ENCODE measurements at places on chromosomes 11 and 22.
A peak's percentile ranks its signal among the peaks of the same experiment; 100 is the strongest.

GRCh38 chr11:123103326-123103980 lies 41.5 kb upstream of the HSPA8 start:
- no peaks in the 10 kb centered on the region for H3K36me3 ChIP-seq
- no peak overlapping the region for H3K4me3 ChIP-seq
- H3K27me3 ChIP-seq = no peaks in the 10 kb centered on the region
- DNase-seq = no peak

DNA sequence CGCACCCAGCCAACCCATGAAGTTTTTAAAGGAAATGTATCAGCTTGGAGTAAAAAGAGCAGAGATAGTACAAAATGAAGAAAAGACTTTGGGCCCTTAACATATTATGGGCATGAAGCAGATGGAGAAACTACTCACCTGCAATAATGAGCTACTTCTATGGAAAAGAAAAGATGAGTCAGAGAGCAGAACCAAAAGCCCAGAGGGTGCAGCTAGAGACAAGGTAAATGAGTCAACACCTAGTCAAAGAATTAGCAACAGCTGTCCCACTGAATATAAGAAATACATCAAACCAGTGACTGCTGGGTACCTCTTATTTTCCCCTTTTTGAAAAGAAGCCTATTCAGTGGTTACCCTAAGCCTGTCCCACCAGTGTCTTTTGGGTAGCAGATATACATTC lies 61.8 kb downstream of the RPL27A start:
- no peaks in the 10 kb centered on the region for H3K36me3 ChIP-seq
- peaks cover 21% of the 10 kb centered on the region for H3K4me1 ChIP-seq
- DNase-seq = no peak
- no peaks in the 10 kb centered on the region for H3K27me3 ChIP-seq
- no peak overlapping the region for H3K4me3 ChIP-seq

DNA sequence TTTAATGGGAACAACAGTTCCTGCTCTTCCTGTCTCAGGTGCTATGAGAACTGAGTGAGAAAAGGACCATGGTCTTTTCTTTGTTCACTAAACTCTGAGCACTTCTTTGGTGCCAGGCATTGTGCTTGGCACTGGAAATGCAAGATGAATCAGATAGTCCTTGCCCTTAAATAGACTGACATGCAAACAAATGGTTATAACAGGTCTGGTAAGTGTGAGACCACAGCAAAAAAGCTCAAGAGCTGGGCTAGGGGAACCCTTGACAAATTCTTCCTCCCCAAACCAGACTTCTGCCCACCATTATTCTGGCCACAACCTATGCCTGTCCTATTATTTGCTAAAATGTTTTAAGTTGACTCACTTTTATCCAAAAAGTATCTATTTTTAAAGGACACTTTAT lies 5.1 kb downstream of the SLC43A3 start:
- no peaks in the 10 kb centered on the region for H3K36me3 ChIP-seq
- no peak overlapping the region for H3K4me3 ChIP-seq
- H3K27me3 ChIP-seq = no peaks in the 10 kb centered on the region
- peaks cover 46% of the 10 kb centered on the region for H3K4me1 ChIP-seq

- no peaks in the 10 kb centered on the region for H3K36me3 ChIP-seq
- no peaks in the 10 kb centered on the region for H3K27me3 ChIP-seq
- H3K4me3 ChIP-seq = no peak overlapping the region
- no peaks in the 10 kb centered on the region for H3K4me1 ChIP-seq
- no peak for DNase-seq
These were observed 55.3 kb downstream of the TRMU start for GRCh38 chr22:46390652-46391301.

DNA sequence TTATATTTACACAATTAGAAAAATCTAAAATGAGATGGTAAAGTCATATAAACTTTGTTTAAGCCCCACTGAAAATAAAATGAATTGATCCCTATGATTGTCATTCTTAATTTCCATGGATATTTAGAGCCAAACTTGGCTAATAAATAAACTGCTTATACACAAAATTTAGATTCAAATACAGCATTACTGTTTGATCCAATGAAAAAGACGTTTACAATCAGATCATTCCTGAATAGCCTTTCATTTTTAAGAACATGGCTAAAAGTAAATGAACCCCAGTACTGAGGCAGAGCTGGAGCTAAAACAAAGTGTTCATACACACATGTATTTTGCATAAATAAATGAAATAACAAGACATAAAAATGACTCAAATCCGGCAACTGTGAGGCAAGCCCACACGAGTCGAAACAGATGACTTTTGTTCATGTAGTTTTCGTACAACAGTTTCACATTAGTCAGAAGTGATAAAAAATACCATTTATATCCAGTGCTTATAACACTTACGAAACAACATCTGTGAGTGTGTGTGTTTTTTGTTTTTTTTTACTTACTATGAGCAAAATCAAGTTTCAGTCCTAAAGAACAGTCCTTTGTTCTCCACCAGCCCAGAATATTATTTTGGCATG lies 386.5 kb downstream of the SOX6 start:
- no peaks in the 10 kb centered on the region for H3K27me3 ChIP-seq
- H3K4me3 ChIP-seq = no peak overlapping the region
- no peaks in the 10 kb centered on the region for H3K36me3 ChIP-seq
- H3K4me1 ChIP-seq = peaks cover 25% of the 10 kb centered on the region
- H3K27ac ChIP-seq = peak overlapping the region; percentile 64
- no peak for DNase-seq

GRCh38 chr11:115657586-115657985 lies 153.4 kb upstream of the CADM1 start:
- H3K36me3 ChIP-seq = no peaks in the 10 kb centered on the region
- H3K4me3 ChIP-seq = no peak overlapping the region
- H3K27ac ChIP-seq = no peak overlapping the region
- peaks cover 29% of the 10 kb centered on the region for H3K4me1 ChIP-seq
- H3K27me3 ChIP-seq = no peaks in the 10 kb centered on the region

DNA sequence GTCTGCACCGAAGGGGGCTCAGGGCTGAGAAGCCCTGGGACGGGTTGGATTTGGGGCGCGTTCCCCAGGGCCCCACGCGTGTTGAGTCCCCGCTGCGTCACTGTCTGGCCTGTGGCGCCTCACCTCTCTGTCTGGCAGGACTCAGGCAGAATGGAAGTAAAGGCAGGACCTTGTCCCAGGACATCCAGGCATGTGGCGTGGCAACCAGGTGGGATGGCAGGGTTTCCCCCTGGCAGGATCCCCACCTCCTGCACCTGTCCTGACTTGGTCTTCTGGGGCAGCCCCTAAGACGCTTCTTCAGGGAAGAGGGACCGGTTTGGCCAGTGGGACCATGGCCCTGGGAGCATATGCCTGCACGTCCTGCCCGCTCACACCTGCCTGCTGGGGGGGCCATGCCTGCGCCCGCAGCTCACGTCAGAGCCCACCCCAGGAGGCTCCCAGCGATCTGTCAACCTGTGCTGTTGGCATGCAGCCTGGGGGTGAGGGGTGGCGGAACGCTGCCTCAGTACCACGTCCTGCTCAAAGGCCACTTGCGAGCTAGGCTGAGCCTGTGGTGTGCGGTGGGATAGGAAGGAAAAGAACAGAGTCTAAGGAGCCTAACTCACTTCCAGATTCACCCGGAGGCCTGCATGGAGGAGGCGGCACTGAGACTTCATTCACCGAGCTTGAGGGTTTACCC lies 72.7 kb downstream of the KCNQ1 start:
- no peaks in the 10 kb centered on the region for H3K4me1 ChIP-seq
- H3K27ac ChIP-seq = no peak overlapping the region
- no peak overlapping the region for H3K4me3 ChIP-seq
- no peaks in the 10 kb centered on the region for H3K36me3 ChIP-seq
- no peaks in the 10 kb centered on the region for H3K27me3 ChIP-seq
- DNase-seq = peak; percentile 72

DNA sequence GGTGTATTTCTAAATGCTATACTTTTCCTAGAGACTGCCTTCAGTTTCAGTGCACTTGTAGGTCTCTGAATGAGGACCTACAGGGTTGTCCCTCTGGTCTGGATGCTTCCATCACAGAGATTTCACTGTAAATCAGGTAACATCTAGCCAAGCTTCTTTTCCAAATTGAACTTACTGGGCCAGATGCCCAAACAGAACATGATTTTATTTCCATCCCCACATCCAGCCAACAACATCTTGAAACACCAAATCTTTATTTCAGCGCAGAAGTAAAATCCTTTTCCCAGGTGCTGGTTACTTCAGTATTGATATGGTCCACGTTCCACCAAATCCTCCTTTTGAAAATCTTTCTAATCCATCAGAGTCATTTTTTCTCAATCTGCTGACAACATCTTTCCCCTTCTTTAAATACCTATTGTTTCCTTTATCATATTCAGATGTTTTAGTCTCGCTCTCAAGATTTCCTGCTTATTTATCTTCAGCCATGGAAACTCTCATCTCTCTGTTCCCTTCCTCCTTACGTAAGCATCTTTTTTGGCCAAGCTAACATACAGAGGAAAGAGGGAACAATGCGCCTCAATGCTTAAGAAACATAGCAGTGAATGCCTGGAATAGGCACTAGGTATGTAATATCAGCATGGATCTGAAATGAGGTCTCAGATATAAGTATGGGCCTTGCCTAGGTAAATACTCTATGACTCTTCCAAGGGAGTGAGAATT lies 201.2 kb upstream of the MTNR1B start:
- DNase-seq = no peak
- no peaks in the 10 kb centered on the region for H3K4me1 ChIP-seq
- H3K36me3 ChIP-seq = no peaks in the 10 kb centered on the region
- no peak overlapping the region for H3K4me3 ChIP-seq
- no peaks in the 10 kb centered on the region for H3K27me3 ChIP-seq
- H3K27ac ChIP-seq = no peak overlapping the region

DNA sequence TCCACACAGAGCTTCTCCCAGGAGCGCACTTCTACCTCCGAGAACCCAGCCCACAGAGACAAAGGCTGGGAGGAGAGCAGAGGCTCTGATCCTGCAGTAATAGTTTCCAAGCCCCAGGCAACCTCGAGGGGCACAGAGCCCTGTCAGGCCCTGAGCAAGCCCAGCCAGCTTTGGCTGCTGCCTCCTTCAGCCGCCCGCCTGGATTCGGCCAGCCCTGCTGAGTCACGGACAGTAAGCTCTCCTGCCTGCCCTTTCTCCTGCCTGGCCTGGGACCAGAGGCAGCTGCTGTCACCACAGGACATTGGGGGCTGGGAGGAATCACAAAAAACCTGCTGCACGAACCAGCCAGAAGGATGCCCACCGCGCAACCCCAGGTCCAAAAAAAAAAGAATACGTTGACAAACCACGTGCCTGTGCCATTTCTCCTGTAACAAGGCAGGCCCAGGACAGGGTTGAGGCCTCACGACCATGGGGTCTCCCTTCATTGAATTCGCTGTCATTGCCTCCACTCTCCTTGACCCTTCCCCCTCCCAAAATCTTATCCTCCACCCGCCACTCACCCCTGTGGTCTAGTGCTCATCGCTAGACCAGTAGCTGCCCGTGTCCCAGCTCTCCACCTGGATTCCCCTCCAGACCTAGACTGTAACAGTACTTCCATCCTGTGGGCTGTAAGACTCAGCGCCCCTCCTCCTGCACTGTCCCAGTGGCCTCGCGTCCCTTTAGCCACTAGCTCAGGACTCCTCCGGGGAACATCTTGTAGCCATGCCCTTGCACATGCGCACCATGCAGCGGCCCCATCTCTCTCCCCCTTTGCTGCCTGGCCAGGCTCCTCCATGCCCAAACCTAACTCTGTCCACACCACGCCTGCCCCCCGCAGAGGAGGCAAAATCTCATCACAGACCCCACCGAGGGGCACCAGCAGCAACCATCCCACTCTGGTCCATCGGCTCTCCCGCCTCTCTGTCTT lies 7.4 kb upstream of the SLC22A12 start:
- no peak for DNase-seq
- H3K4me1 ChIP-seq = no peaks in the 10 kb centered on the region
- H3K4me3 ChIP-seq = no peak overlapping the region
- no peaks in the 10 kb centered on the region for H3K36me3 ChIP-seq

Measured in vagina (tissue), 2 donors.